ENCODE measurements at places on chromosomes 16 and 17.

DNA sequence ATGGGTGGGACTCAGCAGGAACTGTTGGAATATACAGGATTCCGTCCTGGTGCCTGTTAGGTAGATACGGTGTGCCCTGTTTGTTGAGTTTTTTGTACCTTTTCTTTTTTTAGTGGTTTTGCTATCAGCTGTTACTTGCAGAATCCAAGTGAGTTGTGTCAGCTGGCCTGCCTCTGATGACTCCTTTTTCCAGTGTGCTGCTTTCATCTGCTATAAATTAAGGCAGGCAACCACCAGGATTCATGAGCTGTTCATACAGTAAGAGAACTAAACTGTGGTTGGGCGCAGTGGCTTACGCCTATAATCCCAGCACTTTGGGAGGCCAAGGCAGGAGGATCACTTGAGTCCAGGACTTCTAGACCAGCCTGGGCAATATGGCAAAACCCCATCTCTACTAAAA is 79.9 kb downstream of the WNT3 start:
- no peak for DNase-seq

DNA sequence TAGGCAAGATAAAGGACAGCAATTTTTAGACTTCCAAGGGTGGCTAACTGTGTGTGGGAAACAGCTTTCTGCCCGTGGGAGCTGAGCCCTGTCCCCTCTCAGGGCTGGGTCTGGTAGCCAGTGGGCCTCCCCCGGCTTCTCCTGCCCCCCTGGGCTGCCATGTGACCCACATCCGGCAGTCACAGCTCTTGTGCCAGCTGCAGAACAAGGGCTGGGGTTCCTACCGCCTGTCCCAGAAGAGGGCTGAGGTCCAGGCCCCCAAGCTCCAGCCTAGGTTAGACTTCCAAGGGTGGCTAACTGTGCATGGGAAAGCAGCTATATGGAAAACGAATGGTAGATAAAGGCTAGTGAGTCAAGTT is 6.1 kb downstream of the GAST start:
- DNase-seq: no peak

- DNase-seq: no peak
Observed at GRCh38 chr17:72520665-72521303, 400.0 kb downstream of the SOX9 start.

- no peak for DNase-seq
Observed at GRCh38 chr16:74521691-74522090, 85.2 kb downstream of the GLG1 start.

GRCh38 chr17:488993-489757 is 136.6 kb upstream of the RPH3AL start:
- DNase-seq: peak; percentile 21

- no peak for DNase-seq
Observed at GRCh38 chr17:50452630-50453300, 15.9 kb downstream of the CHAD start.

- no peak for DNase-seq
Observed at GRCh38 chr16:85300406-85300968, 188.2 kb upstream of the CIBAR2 start.

DNA sequence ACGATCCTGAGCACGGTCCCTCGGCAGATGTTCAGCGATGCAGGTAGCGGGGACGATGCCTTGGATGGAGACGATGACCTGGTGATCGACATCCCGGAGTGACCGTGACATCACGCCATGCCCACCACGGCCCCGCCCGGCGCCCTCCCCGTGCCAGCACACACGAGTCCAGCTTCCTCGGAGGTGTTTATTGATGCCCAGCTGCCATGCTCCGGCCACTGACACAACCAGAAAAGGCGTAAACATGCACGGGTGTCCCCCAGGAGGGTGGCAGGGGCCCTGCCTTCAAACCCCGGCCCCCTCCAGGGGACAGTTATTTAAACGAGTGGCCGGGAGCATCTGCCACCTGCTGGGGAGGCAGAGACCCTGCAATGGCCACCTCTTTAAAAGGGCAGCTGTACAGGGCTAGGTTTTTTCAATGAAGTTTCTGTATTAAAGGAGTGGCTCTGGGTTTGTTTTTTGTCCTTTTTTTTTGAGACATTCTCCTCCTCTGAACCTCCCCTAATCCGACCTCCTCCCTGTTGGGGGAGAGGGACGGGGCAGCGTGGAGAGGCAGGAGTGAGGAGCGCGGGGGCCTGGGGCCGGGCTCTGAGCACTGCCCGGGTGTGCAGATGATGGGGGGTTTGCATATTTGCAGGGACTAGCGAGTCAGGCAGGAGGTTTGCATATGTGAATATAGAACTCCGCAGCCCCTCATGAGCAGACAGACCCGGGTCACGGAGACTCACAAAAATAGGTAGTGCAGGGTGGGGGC is 5.3 kb downstream of the DOC2A start:
- DNase-seq: no peak

DNA sequence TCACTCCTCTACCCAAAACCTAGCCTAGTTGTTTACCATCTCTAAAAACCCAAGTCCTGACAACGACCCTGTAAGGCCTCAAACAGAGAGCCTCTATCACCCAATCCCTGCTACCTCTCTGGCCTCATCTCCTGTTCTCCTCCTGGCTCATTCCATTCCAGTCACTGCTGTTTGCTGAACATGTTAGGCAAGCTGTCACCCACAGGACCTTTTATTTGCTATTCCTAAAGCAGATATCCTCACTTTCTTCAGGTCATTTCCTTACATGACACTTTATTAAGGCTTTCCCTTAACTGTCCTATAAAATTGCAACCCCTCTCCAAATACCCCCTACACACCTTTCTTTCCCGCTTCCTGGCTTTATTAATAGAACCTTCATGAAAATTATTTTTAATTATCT is 85.1 kb downstream of the KANSL1 start:
- DNase-seq: no peak

DNA sequence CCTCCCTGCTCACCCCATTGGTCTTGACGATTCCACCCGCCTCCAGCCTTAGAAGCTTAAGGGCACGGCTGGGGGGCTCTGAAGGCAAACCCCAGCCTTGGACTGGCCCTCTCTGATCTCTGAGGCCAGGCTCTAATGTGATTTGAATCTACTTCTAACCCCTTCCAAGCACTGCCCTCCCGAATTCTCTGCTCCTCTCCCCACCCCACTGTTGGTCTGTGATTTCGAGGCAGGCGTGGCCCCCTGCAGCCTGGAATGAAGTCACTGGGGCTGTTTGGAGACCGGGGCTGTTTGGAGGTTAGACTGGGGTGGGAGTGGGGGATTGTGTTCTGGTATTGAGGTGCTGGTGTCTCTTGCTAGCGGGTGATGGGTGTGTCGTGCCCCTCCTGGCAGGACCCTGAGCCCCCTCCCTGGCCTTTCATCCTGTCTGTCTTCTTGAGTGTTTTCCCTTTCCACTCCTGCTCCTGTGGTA is 2.2 kb downstream of the GRB7 start:
- DNase-seq: no peak

- DNase-seq: no peak
Observed at GRCh38 chr17:77297693-77298666, 157.2 kb downstream of the SEC14L1 start.

GRCh38 chr16:47958726-47959125 is 197.1 kb downstream of the ABCC12 start:
- DNase-seq: no peak

DNA sequence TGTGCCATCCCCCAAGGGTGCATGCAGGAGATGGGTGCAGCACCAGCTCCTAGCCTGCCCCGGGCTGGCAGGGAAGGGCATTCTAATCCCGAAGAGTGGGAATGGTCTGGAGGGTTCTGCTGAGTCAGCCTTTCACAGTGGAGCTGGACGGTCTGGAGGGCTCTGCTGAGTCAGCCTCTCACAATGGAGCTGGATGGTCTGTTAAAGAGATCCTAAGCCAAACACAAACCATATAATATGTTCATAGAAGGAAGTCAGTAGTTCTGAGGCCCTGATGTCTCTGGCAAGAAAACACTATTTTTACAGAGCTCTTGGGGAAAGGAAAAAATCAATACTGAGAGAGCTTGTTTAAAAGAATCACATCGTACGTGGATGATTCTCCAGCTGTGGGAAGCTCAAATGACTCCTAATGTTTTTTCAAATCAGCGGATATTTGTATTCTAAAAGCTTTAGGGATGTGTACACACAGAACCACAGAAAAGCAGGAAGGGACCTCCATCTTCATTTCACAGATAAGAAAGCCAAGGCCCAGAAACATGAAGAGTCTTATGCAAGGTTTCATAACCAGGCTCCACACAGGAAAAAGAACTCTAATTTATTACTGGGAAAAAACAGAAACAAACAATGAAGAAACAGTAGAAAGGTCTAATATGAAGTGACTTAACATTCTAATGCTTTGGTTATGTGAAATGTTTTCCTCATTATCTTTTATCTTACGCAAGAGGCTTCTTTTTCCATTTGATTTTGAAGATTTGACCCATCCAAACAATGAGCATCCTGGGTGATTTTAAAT is 176.3 kb downstream of the VPS53 start:
- no peak for DNase-seq

DNA sequence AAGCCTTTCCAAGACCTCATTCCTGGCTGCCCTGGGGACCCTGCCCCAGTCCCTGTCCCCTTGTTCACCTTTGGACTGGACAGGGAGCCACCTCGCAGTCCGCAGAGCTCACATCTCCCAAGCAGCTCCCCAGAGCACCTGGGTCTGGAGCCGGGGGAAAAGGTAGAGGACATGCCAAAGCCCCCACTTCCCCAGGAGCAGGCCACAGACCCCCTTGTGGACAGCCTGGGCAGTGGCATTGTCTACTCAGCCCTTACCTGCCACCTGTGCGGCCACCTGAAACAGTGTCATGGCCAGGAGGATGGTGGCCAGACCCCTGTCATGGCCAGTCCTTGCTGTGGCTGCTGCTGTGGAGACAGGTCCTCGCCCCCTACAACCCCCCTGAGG is 38.7 kb upstream of the IL21R start:
- no peak for DNase-seq

DNA sequence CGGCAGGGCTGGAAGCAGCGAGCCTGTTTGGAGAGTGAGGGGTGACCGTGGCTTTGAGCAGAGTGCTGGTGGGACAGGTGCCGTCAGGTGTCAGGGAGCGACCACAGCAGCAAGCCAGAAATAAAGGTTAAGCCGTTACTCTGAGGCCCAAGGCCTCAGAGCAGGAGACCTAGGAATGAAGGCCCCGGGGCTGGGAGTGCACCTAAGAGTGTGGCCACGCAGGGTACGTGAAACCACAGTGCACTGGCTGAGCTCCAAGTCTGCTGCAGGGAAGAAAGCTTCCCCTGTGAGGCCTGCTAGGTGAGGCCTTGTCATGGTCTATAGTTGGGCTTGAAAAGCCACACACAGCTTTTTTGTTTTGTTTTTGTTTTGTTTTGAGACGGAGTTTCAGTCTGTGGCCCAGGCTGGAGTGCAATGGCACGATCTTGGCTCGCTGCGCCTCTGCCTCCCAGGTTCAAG is 8.7 kb downstream of the CLUAP1 start:
- DNase-seq: peak; percentile 54

- DNase-seq: peak; percentile 47
Observed at GRCh38 chr17:79393358-79394052, 217.3 kb downstream of the RBFOX3 start.

DNA sequence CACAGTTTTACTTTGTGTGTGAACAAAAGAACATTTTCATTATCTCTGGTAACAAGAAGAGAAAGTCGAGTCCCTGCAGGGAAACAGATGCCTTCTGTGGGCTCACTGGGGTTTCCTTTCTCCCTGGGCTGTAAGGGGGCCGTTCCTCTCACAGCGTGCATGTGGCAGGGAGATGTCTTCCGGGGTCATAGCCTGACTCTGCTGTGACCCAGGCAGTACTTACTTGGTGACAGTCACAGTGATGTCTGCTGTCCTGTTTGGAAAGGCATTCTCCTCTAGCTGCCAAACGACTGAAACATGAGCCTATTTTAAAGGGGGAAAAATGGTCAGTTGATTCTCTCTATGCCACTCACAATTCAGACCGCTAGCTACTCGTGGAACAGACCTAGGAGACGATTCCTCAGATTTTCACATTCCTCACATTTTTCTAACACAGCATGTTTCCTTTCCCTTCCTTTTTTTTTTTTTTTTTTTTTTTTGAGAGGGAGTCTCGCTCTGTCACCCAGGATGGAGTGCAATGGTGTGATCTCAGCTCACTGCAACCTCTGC is 7.3 kb downstream of the HASPIN start:
- no peak for DNase-seq

GRCh38 chr17:53166731-53167130 is 656.0 kb upstream of the KIF2B start:
- DNase-seq: no peak

DNA sequence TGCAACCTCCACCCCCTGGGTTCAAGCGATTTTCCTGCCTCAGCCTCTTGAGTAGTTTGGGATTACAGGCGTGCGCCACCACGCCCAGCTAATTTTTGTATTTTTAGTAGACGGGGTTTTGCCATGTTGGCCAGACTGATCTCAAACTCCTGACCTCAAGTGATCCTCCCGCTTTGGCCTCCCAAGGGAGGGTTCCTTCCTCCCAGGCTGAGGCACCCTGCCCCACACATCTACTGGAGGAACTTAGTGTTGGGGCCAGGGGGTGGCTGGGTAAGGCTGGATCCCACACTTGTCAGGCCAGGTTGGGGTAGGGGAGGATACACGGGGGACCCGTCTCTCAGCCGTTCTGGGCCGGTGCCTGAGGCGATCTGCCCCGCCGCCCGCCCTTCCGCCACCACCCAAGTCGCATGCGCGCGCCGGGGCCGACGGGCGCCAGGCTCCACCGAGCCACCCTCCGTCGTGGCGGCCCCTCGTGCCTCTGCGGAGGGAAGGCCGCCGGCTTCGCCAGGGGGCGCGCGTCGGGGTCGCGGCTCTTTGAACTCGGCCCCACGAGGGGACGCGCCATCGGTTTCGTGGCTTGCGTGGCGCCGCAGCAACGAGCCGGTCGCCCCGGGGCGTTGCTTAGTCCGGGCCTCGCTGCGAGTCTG is 15.9 kb downstream of the GRB7 start:
- DNase-seq: no peak

- DNase-seq: no peak
Observed at GRCh38 chr17:45732926-45733505, 51.1 kb upstream of the CRHR1 start.

DNA sequence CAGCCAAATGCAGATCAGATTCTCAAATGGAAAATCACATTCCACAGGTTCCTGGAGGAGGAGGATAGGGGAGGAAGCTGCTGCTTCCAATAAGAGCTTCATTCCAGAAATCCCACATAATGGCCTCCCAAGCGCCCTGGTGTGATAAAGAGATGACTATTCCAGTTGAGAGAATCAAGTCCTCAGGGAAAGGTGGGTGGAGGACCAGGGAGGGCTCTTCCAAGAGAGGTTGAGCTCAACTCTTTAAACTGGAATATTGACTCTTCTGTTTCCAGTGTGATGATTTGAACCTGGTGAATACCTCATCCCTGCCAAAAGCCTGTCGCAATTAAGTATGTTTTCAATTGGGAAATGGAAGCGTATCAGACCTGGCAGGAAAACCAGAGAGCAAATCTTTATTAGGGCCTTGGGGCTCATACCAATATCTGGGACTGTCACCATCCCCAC is 81.4 kb upstream of the DYNLRB2 start:
- DNase-seq: no peak

DNA sequence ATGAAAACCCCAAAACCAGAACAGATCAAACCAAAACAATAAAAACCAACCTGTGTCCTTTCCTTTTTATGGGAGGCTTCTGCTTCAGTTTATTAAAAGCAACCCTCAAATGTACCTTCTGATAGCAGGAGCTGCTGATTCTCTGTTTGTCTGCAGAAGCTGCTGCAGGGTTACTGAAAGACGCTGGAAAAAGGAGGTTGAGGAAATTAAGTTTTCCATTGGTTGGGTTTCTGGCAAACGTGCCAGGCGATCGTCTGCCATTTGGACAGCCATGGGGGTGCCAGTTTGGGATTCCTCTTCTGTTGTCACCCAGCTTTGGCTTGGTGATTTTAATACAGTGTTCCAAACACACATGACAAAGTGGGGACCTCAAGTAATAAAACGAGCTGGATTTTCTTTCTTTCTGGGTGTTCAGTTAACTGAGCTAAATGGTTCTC is 185.4 kb upstream of the ZFHX3 start:
- no peak for DNase-seq

Data from T-helper 2 cell treated with Interferon-gamma antibody and Interleukin-4, amounts not matched to agents 5 μg/mL and 100 μg/mL, for 36 hours (primary cell).